ENCODE measurements at places on chromosomes 2 and 18.

GRCh38 chr2:25362049-25362433, 20.3 kb upstream of the DNMT3A start:
- DNase-seq = peak; percentile 78

DNA sequence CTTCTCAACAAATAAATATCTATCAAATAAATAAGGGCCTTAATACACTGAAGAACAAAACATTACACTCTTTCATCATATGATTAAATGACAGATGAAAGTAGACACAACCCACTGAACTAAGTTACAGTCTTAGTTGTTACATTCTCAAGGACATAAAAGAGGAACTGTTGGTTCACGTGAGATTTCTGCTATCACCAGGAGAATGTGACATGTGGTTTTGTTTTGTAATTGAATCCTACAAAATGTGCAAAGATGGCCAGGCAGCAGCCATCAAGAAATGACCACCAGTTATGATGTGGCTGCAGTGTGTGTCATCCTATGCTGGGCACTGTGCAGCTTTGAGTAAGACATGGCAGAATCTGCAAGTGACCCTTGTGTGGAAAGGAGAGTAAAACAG, 310.6 kb upstream of the PIK3C3 start:
- no peak for DNase-seq

GRCh38 chr2:241680827-241681599, 5.6 kb downstream of the DTYMK start:
- DNase-seq = peak; percentile 89

DNA sequence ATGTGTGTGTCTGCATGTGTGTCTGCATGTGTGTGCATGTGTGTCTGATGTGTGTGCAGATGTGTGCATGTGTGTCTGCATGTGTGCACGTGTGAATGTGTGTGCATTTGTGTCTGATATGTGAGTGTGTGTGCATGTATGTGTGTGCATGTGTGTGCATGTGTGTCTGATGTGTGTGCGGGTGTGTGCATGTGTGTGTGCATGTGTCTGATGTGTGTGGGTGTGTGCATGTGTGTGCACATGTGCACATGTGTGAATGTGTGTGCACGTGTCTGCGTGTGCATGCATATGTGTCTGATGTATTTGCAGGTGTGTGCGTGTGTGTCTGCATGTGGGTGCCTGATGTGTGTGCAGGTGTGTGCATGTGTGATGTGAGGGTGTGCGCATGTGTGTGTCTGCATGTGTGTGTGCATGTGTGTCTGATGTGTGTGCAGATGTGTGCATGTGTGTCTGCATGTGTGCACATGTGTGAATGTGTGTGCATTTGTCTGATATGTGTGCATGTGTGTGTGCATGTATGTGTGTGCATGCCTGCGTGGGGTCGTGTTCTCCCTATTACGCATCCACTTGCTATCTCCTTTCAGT, 470.1 kb upstream of the HS6ST1 start:
- no peak for DNase-seq

DNA sequence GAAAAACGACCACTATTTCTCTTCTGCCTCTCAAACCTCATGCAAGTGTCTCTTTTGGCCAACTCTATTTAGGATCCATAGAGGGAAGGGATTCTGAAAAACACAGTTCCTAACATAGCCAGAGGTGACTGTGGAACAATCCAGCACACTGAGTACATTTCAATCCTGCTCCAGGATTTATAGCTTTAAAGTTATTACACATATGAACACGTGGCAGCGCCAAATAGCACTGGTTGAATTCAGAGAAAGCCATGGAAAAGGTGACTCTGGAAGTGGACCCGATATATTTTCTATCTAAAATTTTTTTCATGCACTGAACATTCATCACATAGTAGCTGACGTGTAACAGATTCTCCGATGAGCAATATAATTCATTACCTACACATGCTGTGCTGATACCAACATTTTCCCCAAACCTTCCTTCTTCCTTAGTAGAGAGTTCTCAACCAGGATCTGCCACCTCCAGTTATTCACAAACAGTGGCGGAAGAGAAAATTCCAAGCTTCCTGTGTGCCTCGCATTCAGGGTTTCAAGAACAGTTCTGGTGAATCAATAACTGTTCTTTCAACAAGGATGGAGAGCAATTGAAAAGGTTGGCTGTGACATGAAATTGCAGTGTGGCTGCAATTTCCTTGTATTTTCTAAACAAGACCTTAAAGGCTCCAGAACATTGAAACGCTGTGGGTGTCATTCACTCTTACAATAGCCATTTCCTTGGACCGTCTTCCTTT, 25.7 kb upstream of the TTR start:
- no peak for DNase-seq

DNA sequence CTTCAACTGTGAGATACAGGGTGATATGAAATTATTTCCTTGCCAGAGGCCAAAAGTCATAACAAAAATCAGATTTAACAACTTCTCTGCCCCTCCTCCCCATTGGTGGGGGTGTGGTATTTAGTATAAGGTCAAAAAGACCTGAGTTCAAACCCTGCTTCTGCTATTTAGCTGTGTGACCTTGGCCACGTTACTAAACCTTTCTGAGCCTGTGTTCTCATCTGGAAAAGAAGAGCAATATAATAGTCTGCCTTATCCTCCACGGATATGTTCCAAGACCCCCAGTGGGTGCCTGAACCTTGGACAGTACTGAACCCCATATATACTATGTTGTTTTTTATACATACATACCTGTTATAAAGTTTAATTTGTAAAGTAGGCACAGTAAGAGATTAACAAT, 3.7 kb downstream of the CDC42EP3 start:
- DNase-seq = no peak

GRCh38 chr2:10452956-10453904, 5.1 kb upstream of the ODC1 start:
- DNase-seq = no peak

GRCh38 chr2:101793277-101793969, 95.9 kb downstream of the MAP4K4 start:
- DNase-seq = no peak

GRCh38 chr2:137020452-137021196, 255.3 kb downstream of the THSD7B start:
- DNase-seq = no peak

- DNase-seq = no peak
These were observed 49.5 kb downstream of the CCDC148 start for GRCh38 chr2:158407031-158407430.

DNA sequence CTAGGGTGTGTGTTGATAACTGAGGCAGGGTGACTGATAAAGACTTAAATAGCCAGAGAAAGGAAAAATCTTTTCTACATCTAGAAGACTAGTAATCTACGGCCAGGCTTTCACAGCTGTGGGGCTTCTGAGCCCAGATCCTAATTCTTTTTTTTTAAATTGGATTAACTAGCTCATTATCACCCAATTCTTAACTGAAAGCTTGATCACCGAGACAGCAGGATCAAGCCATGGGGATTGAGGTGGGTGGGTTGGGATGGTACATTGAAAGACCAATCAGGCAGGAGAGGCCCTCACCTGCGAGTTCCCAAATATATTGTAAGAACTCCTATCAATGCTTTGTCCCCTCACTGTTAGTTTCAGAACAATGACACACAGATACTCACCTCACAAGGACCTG, 20.0 kb upstream of the NFE2L2 start:
- no peak for DNase-seq
